ENCODE measurements at places on chromosomes 11 and 22.

GRCh38 chr11:78417175-78417887, at the start of gene GAB2:
GAB2 (minus strand) TSS chr11:78417820; CDS start chr11:78417720, 100 bp downstream.
- DNase-seq = no peak

- DNase-seq = no peak
Measured at GRCh38 chr22:39374191-39374590, 24.4 kb downstream of the SYNGR1 start.

- no peak for DNase-seq
Measured at GRCh38 chr11:62981743-62982142, 3.0 kb downstream of the SLC22A6 start.

DNA sequence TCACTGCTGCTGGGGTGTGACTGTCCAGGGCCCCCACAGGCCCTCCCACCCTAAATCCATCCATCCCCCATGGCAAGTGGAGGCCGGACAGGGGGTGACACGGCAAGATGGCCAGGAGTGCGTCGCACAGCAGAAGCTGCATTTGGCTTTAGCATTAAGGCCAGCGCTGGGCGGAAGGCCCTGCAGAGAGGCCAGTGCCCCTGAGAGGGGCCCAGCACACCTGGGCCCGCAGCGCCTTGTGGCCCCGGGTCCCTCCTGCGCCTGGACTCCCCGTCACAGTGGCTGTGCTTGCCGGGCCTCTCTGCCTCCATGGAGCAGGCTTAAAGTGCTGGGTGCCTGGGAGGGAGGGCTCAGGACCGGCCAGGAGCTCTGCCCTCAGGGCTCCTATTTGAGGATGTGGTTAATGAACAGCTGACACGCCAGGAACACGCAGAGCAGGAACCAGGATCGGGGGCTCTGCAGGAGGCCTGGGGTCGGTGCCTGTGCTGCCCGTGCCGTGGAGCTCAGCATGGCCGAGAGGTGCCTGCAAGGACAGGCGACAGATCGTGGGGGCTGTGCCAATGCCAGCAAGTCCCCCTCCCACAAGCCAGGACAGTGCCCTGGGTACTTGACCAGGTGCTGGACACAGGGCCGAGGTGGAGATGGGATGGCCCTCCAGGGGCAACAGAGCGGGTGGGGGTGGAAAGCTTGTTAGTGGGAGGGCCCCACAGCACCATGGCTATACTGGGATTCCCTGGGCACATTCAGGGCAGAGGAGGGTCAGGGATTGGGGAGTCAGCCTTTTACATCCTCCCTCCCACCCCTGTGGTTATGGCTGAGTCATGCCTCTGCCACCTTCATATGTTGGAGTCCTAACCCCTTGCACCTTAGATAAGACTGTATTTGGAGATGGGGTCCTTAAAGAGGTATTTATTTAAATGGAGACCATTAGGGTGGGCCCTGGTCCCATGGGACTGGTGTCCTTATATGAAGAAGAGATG, 30.9 kb upstream of the CARS1 start:
- DNase-seq = no peak

DNA sequence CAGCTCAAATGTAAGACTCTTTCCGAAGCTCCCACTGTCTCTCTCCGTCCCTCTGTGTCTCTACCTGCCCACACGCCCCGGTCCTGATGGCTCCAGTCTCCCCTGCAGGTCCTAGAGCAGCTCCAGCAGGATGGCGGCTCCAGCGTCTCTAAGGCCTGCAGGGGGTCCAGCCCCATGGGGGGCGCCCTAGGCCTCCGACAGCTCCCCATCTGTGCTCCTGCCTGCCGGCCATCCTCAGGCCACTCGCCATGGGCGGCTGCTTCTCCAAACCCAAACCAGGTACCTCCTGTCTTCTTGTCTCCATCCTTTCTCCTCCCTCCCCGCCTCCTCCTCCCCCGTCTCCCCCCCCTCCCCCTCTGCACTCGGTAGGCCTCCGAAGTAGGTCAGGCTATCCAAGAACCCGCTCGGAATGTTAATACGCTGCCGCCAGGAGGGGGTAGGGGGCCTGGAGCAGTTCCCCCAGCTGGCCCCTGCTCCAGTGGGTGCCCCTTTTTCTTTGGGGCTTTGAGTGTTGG, 699 bp downstream of the AIFM3 start:
- DNase-seq = no peak

GRCh38 chr11:82225930-82226329, 507.7 kb downstream of the FAM181B start:
- DNase-seq = no peak
